ENCODE measurements at places on chromosomes 7 and 10.
A peak's percentile ranks its signal among the peaks of the same experiment; 100 is the strongest.

DNA sequence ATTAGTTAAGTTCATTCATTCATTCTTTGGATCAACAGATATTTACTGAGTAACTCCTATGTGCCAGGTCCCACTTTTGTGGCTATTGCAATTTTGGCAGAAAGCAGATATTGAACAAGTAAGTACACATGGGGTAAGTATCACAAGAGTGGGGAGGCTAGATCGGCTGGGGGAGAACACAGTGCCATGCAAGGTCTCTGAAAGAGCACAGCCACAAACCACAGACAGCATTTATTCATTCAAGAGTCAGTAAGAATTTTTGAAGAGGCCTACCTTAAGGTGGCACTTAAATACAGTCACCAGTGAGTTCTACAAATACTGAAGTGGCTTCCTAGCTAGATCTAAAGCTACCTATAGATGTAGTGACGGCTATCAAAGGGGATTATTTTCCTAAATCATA lies 304.2 kb downstream of the RNLS start:
- no peak for DNase-seq

GRCh38 chr7:140333223-140333622 lies 65.1 kb downstream of the SLC37A3 start:
- DNase-seq = no peak

GRCh38 chr10:74419491-74419951 lies 268.5 kb downstream of the ADK start:
- DNase-seq = no peak

- no peak for DNase-seq
Observed at GRCh38 chr7:111045449-111045848, 45.5 kb upstream of the LRRN3 start.

- peak; percentile 60 for DNase-seq
Observed at GRCh38 chr10:119209035-119209735, 1.8 kb downstream of the GRK5 start.

DNA sequence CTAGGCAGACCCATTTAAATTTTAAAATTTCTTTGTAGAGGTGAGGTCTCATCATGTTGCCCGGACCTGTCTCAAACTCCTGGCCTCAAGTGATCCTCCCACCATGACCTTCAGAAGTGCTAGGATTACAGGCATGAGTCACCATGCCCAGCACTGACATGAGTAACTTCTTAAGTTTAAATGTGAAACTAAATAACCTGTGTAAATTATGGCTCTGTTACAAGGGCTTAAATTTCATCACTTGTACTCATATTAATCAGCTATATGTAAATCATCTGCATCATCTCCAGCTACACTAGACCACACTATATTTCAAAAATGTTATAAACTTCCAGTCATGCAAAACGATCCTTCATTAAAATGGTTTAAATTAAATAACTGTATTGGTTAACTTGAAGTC lies 56.1 kb downstream of the ATAD1 start:
- DNase-seq = peak; percentile 83

Data from activated CD4-positive, alpha-beta T cell treated with anti-CD3 and anti-CD28 coated beads, Interleukin-10, Interleukin-2, amounts not matched to agents 100 ng/mL and 50 ng/mL, durations not matched to agents 16 hours and 8 hours (primary cell).